NCI-H1930 (cell line): ENCODE measurements at places on chromosomes 1 and 21.

- DNase-seq = no peak
These were observed 26.3 kb downstream of the AHDC1 start for GRCh38 chr1:27577504-27578188.

DNA sequence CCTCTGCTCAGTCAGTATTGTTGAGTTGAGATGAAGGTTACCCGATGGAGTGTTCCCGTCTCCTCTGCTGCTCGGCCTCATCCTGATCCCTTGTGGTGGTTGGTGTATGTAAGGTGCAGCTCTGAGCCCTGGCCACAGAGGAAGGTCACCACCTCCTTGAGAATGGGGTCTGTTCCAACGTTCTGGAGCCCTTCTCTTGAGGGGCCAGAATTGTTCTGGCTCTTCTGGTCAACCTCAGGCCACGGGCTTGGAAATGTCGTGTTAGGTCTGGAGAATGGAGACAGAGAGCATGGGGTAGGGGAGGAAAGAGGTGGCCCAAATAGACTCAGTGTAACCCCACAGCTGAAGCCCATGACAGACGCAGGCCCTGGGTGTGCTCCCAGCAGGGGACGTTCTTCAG is 62.3 kb upstream of the ETV3 start:
- no peak for DNase-seq

DNA sequence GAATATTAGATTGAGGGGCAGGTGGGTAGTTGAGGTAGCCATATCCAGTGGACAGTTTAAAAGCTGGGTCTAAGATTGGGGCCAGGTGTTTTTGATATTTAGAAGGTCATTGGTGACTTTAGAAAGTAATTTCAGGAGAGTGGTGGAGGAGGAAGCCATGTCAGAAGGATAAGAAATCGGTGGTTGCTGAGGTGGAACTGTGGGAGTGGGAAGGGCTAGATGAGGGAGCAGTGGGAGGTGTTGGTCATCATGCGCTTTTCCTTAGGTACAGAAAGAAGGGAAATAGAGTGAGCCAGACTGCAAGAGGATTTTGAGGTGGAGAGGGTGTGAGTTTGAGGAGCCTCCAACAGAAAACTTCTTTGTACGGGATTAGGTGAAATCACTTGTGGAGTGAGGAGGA is 7.2 kb downstream of the MTR start:
- DNase-seq = no peak

- no peak for DNase-seq
These were observed 75.5 kb downstream of the CAMK2N1 start for GRCh38 chr1:20410503-20410902.

- DNase-seq = no peak
These were observed 10.3 kb downstream of the UTS2 start for GRCh38 chr1:7842517-7842916.
